ENCODE measurements at places on chromosomes 16 and 17. TPM values are rescaled to one million over a fixed set of nuclear protein-coding genes. Genes with fewer than 3 reads are reported as not detected.

DNA sequence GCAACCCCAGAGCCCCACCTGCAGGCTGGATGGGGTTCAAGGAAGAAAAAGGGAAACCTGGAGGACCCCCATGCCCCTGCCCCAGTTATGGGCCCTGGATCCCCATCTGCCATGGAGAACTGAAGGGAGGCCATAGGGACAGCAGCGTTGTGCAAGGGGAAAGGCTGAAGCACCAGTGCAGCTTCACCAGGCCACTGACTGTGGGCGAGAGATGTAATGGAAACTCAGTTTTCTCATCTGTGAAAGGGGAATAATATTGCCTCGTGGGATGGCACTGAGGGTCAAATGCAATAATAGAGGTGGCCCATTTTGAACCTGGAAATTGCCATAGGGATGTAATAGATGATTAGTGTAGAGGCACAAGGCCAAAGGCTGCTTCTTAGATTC lies 9.9 kb upstream of the TSPOAP1 start:
- no peak for DNase-seq

DNA sequence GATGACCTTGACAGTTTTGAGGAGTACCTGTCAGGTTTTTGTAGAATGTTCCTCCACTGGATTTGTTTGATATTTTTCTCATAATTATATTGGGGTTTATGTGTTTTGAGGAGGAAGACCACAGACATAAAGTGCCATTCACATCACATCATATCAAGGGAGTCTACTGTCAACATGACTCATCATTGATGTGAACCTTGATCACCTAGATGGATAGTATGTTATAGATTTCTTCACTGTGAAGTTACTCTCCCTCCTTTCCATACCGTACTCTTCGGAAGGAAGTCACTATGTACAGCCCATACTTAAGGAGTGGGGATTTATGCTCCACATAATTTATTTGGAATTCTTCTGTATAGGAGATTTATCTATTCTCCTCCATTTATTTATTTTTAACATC lies 23.2 kb downstream of the PRSS54 start:
- DNase-seq, result no peak

- DNase-seq, result no peak
Measured at GRCh38 chr17:55366020-55366481, 55.6 kb downstream of the MMD start.

- DNase-seq, result no peak
Measured at GRCh38 chr16:84511831-84512230, 7.4 kb upstream of the MEAK7 start.

The KRTAP9-2 gene
- polyA plus RNA-seq, result not detected

The OR3A2 gene
- polyA plus RNA-seq, result 0.06 TPM

The KRTAP3-1 gene
- not detected for polyA plus RNA-seq
